ELF-1 (cell line): ENCODE measurements at places on chromosomes 2 and 18.
A peak's percentile ranks its signal among the peaks of the same experiment; 100 is the strongest.

GRCh38 chr2:69985216-69985615 lies 23.8 kb upstream of the ASPRV1 start:
- no peak for DNase-seq

GRCh38 chr2:108200569-108200968 lies 39.2 kb upstream of the SULT1C3 start:
- no peak for DNase-seq

DNA sequence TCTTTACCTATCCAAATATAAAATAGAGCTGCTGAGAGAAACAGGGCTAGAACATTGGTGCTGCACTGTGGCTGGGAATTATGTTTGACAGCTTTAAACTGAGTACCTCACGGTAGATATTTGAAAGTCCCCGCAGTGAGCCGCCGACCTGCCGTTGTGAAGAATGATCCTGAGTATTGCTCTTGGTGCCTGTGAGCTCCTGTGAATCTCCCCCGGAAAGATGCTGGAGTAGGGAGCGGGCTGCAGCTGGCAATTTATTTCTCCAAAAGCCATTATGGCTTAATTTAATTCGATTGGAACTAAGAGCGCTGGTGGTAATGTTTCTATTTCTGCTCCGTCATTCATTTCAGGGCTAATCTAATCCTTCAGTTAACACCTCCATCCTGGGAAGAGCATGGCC lies 129.4 kb upstream of the TPO start:
- no peak for DNase-seq

- no peak for DNase-seq
Measured at GRCh38 chr2:149104221-149104620, 65.7 kb downstream of the LYPD6B start.

DNA sequence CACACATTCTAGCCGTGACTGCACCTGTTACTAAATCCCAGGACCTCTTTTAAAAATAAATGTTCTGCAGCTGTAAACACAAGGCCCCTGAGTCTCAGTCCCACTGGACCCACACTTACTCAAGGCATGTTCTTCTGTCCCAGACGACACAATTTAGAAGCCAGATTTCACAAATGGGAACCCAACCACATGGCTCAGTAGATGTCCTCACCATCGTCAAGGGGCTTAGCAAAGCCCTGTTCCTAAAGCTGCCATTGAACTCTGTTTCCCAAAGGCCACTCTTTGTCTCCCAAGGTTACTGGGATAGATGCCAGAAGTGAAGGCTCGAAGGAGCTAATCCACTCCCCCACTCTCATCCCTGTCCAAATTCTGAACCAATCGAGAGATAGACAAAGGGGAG lies 301.0 kb downstream of the GALR1 start:
- no peak for DNase-seq

- no peak for DNase-seq
Measured at GRCh38 chr2:45267062-45267792, 258.0 kb upstream of the SIX2 start.

GRCh38 chr18:50199346-50199855 lies 4.5 kb upstream of the MYO5B start:
- no peak for DNase-seq

- no peak for DNase-seq
Measured at GRCh38 chr2:204680576-204680975, 135.3 kb downstream of the PARD3B start.

GRCh38 chr2:100269889-100270288 lies 52.4 kb downstream of the LONRF2 start:
- DNase-seq = no peak

- no peak for DNase-seq
Measured at GRCh38 chr2:220198896-220199295, 571.5 kb downstream of the SLC4A3 start.

DNA sequence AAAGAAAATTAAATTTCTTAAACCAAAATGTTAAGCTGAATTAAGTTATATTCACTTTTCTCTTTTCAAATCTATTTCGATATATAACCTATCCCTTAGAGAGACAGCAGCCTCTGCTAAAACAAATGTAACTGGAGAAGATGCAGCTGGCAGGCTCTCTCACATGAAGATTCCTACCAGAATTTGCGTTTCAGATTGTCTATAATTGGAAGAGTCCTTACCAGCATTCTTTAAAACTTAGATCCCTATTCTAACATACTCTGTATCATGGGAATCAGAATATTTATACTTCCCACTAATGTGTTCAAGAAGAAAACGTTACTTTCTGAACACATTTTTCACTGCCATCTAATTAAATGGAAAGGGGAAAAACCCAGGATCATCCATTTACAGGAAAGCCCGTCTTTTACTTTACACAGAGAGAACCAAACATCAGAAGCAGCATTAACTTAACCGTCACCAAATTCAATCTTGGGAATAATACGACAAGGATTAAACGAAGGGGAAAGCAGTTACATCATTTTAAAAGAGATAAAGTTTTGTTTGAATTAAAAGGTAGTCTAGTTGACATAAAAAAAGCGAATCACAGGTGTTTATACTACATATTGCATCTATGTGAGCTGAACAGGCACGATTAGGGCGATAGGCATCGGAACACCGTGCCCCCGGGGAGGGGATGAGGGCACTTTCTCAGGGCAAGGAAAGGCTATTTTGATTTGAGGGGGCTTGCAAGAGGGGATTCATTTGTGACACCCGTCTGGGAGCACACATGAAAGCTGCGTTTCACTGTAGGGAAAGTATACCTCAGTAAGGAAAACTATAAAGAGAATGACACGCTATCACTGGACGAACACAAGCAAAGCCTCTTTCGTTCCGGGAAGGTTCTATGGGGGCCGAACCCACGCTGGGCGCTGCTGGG lies 1.3 kb downstream of the PTPN2 start:
- DNase-seq = no peak

- no peak for DNase-seq
Measured at GRCh38 chr2:25383806-25384205, 42.1 kb upstream of the DNMT3A start.

- DNase-seq = no peak
Measured at GRCh38 chr18:75871596-75871995, 444.1 kb upstream of the SMIM21 start.

DNA sequence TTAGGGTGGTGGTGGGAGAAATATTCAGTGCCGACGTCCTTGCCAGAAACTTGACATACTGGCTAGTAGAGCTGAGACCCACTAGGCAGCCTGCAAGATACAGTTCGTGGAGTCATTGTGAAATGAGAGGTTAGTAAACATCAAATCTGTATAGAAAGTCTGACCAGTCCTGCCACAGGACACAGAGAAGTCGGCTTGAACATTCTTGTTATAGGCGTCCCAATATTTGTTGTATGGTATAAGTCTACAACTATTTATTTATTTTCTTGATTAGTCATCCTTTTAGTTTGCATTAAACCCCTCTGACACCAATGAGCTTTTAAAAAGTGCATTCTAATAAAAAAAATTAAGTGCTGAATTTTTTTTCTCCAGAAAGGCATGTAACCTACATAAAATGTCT lies 265.4 kb downstream of the STK39 start:
- no peak for DNase-seq

GRCh38 chr2:239120664-239121063 lies 272.8 kb downstream of the TWIST2 start:
- no peak for DNase-seq

DNA sequence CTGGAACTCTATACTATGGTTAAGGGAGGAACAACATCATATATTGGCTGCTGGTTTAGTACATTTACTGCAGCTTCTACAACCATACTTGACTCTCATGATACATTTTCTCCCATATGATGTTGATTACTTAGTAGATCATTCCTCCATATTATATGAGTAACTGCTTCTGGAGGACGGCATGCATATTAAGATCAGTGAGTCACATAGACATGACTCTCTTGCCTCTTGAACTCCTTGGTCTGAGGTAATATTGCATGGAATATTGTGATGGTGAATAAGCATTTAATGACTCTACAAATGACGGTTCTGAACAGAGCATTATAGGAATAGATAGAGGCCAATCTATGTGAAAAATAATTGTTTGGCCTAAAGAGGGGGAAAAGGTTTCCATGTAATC lies 418.8 kb upstream of the SPHKAP start:
- DNase-seq = no peak

GRCh38 chr2:20071397-20072383 lies 20.3 kb upstream of the LAPTM4A start:
- DNase-seq = peak; percentile 93

DNA sequence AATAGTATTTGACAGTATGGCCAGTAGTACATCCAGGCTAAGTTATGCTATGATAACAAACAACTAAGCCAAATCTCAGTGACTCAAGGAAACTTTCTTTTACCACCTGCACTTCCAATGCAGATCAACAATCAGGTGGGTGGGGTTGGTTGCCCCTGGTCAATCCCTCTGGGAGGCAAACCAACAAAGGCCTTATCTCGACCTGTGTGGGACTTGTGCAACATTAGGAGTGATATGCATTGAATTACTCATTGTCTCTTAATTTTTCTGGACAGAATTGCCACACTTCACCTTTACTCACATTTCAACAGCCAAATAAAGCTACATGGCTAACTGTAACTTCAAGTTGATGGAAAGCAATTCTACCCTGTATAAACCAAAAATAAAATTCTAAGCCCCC lies 1049.3 kb upstream of the CDH2 start:
- DNase-seq = peak; percentile 14

DNA sequence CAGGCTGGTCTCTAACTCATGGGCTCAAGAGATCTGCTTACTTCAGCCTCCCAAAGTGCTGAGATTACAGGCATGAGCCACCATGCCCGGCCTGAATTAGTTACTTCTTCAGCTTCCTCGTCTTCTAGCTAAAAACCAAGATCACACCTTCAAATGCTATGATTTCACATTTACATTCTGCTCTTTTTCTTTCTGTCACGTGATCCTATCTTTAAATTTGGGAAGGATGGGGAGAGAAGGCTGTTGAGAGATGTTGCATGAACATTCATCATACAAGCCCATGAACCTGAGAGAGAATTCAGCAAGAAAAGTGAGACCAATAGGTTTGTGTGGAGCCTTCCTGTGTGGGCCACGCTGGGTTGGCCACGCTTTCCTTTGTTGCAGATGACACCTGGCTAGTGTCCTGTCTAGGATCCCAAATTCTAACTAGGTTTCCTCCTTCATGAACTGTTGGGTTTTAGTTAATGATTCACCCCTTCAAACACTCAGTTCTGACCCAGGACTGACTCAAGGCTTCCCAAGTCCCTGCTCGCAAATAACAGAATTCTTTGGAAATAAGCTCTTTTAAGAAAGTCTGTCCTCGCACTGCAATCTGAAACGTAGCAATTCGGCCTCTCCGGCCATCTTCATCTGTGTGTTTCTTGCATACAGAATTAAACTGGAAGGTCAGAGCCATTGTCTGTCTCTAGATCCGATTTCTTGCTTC lies 57.3 kb upstream of the CREB1 start:
- no peak for DNase-seq

- DNase-seq = no peak
Measured at GRCh38 chr18:48961547-48961946, 10.8 kb upstream of the SMAD7 start.
